ENCODE measurements at places on chromosomes 1 and 21.

- no peak for DNase-seq
Observed at GRCh38 chr1:164836614-164837018, 277.6 kb downstream of the PBX1 start.

DNA sequence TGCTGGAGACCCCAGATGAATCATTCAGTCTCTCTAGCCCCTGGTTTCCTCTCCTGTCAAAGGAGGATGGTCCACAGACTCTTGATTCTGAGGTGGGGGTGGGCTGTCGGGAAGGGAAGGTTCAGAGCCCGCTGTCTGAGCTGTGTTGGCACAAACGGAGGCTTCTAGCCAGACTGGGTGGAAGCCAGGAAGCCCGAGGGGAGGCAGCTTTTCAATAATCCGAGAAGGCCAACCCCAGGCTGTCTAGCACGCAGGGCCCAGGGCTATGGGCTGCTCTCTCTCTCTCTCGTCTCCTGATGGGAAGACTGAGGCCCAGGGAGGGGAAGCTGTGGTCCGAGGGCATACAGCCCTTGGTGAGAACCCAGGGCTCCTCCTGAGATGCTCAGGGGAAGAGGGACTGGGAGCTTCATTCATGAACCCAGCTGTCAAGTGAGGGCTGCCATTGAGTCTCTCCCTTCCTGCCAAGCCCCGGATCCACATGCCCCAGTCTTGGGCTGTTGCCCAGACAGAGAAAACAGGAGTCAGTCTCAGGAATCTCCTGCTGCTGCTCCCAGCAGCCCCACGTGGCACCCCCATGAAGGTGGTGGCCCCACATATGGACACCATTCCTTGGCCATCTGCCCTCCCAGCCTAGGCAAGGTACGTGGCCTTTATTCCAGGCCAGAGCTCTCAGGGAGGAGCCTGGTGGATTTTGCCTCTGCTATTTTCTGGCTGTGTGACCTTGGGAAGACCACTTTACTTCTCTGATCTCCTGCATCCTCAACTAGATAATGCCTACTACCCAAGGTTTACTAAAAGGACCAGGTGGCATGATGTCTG is 44.4 kb downstream of the RAP1GAP start:
- no peak for DNase-seq

GRCh38 chr1:87715052-87715451 is 386.4 kb downstream of the LMO4 start:
- DNase-seq: no peak

DNA sequence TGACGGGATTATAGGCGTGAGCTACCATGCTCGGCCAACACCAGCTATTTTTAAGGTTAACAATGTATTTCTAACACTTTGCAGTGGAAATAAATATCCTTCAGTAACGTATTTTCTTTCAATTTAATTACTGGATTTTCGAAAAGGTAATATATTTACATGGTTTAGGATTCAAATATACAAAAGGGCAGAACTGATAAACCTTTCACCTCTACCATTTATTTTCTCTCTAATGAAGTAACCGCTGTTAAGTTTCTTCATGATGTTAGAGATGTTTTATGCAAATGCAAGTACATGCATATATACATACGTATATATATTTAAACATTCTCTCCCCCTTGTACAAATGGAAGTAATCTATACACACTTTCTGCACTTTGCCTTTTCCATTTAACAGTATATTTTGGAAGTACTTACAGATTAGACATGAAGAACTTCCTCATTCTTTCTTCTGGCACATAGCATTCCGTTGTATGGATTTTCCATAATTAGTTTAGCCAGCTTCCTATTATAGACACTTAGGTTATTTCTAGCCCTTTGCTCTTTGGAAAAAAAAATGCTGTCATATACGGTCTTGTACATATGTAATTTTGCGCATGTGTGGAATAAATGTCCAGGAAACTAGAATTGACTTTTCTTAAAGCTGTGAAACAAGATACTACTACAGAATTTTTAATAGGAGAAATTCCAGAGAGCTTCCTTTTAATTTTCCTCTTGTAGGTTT is 14.9 kb upstream of the HJV start:
- DNase-seq: no peak

DNA sequence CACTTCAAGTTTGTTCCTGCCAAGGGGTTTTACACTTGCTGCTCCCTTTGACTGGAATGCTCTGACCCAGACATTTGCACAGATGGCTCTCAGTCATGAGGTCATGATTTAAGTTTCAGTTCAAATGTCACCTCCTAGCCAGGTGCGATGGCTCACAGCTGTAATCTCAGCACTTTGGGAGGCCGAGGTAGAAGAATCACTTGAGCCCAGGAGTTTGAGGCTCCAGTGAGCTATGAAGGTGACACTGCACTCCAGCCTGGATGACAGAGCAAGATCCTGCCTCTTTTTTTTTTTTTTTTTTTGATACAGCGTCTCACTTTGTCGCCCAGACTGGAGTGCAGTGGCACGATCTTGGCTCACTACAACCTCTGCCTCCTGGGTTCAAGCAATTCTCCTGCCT is 4.5 kb upstream of the ZMYM4 start:
- DNase-seq: no peak

DNA sequence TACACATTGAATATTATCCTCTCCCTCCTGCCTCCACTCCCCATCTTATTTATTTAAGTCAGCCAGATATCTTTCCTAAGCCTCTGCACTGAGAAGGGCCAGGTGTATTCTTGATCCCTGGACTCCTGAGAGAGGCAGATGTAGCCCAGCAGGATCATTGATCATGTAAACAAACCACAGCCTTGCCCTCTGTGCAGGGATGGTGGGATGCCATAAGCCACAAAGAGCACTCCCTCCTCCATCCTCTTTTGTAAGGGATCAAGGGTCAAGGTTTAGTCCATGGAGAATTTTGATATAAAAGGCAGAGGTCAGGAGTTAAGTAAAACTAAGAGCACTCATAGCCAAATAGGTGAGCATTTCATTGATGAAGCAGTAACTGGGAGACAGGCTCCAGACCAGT is 17.3 kb downstream of the PHGDH start:
- DNase-seq: no peak

DNA sequence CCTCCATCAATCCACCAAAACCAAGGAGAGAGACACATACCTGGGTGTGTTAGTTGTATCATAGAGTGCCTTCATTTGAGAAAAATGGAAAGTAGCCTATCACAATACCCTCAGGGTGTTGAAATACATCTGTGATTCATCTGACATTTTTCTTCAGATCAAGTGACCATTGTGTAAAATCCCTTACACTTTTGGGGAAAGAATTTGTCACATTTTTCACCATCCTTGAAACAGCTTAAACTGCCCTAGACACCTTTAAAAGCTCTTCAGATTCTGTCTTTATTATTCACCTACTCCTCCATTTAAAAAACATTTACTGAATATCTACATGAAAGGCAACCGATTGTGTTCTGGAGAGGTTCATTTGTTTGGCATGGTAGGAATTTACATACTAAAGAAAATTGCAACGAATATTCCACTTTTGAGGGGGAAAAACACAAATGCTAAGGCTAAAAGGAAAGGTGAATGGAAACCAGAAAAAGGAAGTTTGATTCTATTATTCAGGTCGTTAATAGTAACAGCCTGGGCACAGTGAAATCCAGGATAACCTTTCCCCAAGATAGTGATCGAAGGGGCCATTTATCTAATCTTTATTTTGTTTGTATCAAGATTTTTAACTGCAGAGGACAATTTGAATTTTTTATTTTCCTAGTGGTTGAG is 70.4 kb upstream of the SAMSN1 start:
- no peak for DNase-seq

DNA sequence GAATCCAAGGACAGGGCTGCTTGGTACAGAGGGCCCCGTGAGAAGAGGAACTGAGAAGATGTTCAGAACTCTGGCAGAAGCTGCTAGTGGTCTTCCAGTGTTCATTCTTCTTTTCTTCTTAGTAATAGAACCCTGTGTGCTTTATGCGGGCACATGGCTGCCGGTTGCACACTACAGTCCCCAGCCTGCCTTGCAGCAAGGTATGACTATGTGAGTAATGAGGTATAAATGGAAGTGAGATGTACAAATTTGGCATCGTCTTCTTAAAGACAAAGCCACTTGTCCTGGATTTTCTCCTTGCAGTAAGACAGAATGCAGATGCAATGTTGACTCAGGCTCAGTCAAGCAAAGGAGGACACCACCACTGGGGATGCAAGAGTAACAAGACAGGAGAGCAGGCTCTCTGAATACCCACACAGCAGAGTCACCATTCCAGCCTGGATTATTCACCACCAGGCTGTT is 15.0 kb upstream of the ATP1B1 start:
- DNase-seq: no peak

DNA sequence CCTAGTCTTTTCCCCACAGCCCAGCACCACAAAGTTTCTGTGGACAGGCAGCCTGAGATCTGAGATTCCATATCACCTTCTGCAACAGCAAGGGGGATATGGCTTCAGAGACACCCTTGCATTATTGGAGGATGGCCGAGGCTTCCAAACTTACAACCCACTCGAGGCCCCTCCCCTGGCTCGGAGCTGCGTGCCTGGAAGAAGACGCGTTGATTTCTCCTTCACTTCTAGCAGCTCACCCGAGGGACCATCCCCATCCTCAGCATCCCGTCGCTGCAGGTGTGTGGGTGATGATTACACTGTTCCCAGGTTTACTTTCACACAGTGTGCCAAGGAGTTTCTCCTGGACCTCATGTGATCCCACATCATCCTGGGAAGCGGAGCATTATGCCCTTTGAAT is 277.9 kb downstream of the MATN1 start:
- no peak for DNase-seq

Data from activated naive CD4-positive, alpha-beta T cell (primary cell).